ENCODE measurements at places on chromosomes 16 and 17.

DNA sequence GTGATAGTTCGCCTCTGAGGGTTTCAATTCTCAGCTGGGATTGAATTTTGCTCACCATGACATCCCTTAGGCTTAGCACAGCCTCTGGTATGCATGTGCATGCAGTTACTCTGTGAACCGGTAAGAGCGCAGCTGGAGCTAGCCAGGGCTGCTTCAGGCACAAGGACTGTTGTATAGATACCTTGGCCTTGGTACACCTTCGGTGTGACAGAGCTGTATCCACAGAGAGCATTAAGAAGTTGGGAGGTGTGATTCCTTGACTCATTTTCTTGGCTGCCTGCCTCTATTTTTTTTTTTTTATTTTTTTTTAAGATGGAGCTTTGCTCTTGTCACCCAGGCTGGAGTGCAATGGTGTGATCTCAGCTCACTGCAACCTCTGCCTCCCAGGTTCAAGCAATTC lies 2.2 kb upstream of the NUTF2 start:
- no peak for DNase-seq

GRCh38 chr16:77472262-77472661 lies 37.4 kb upstream of the ADAMTS18 start:
- DNase-seq, result no peak

- no peak for DNase-seq
These were observed 37.8 kb downstream of the ERN1 start for GRCh38 chr17:64092113-64092512.

- DNase-seq, result peak; percentile 74
These were observed 73.8 kb downstream of the XYLT1 start for GRCh38 chr16:17396762-17397498.

- no peak for DNase-seq
These were observed 48.5 kb downstream of the WWOX start for GRCh38 chr16:78147911-78148401.

- DNase-seq, result no peak
These were observed 9.8 kb downstream of the CPSF4L start for GRCh38 chr17:73251871-73252270.

- no peak for DNase-seq
These were observed 16.4 kb upstream of the CLEC19A start for GRCh38 chr16:19269098-19269497.

GRCh38 chr17:76685846-76686245 lies 24.9 kb downstream of the MXRA7 start:
- no peak for DNase-seq

GRCh38 chr17:75856062-75856756 lies 1.1 kb upstream of the WBP2 start:
- no peak for DNase-seq

GRCh38 chr16:67704110-67704509 lies 15.0 kb downstream of the GFOD2 start:
- no peak for DNase-seq

GRCh38 chr17:50139950-50140885 lies 10.3 kb upstream of the SAMD14 start:
- peak; percentile 72 for DNase-seq

- DNase-seq, result no peak
These were observed 185.3 kb downstream of the ZNF423 start for GRCh38 chr16:49670627-49671026.

Measured in hematopoietic multipotent progenitor cell (in vitro differentiated cells).